ENCODE measurements at places on chromosomes 13 and 19.
A peak's percentile ranks its signal among the peaks of the same experiment; 100 is the strongest.

- DNase-seq: no peak
These were observed 110.1 kb upstream of the UQCRFS1 start for GRCh38 chr19:29323021-29323430.

- DNase-seq: peak; percentile 82
These were observed 67.7 kb downstream of the ALOX5AP start for GRCh38 chr13:30802953-30803478.

GRCh38 chr19:51439021-51439465 lies 19.2 kb downstream of the SIGLEC8 start:
- no peak for DNase-seq

- DNase-seq: no peak
These were observed 6.1 kb downstream of the SLC35E1 start for GRCh38 chr19:16566161-16566560.

- DNase-seq: no peak
These were observed 125.7 kb downstream of the MYO16 start for GRCh38 chr13:108755083-108755482.

GRCh38 chr19:22882797-22883196 lies 50.7 kb downstream of the ZNF723 start:
- peak; percentile 18 for DNase-seq

Measured in fibroblast of the aortic adventitia (primary cell).